HCEC 1CT (cell line): ENCODE measurements at places on chromosomes 7 and 10.

GRCh38 chr10:10975647-10976046 is 42.0 kb upstream of the CELF2 start:
- no peak for DNase-seq

DNA sequence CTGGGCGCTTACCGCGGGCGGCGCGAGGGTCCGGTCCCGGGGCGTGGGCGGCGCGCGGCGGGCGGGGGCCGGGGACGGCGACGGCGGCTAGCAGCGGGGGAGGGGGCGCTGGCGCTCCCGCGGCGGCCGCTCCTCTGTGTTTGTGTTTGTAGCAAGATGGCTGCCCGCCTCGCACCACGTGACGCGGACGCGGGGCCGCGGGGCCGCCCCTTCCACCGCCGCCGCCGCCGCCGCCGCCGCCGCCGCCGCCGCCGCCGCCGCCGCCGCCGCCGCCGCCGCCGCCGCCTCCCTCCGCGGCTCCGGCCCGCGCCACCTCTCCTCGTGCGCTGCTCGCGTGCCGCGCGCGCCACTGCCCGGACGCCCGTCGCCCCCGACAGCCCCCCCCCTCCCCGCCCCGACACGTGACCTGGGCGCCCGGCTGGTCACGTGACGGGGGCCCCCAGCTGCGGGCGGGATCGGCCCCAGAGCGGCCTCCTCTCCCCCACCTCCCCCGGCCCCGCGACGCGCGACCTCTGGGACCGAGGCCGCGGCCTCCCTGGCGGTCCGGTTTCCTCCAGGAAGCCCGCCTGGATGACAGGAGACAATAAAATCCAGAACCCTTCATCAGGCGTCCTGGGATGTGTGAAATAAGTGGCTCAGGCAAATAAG is at the start of gene GIGYF1:
Gene GIGYF1 (minus strand): TSS at position 153 of the 648 bp plus-strand sequence. CDS start 6,012 bp downstream, outside the sequence.
- DNase-seq = peak; percentile 61

- no peak for DNase-seq
Measured at GRCh38 chr10:43218206-43218950, 48.5 kb downstream of the RASGEF1A start.

GRCh38 chr10:52801947-52802346 is 29.4 kb upstream of the MBL2 start:
- DNase-seq = no peak

GRCh38 chr10:33496096-33496495 is 161.6 kb upstream of the NRP1 start:
- DNase-seq = no peak

DNA sequence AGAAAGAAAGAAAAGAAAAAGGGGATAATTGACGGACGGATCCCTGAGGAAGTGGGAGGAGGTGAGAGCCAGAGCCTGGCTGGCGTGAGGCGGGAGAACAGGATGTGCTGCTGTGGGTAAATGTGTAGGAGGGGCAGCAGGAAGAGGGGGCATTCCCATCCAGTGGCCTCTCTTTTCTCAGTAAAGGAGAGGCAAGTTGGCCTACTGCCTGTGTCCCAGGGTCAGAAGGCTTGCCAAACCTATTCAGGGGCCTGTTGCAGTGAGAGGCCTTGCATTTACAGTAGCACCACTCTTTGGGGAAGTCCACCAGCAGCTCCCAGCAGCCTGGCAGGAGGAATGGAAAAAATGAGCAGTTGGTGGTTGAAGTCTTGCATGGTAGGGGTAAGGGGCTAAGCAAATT is 26.6 kb upstream of the ASCC1 start:
- DNase-seq = no peak

- DNase-seq = no peak
Measured at GRCh38 chr10:22537810-22538209, 176.6 kb downstream of the PIP4K2A start.

- no peak for DNase-seq
Measured at GRCh38 chr7:89772276-89772675, 382.0 kb upstream of the STEAP1 start.

DNA sequence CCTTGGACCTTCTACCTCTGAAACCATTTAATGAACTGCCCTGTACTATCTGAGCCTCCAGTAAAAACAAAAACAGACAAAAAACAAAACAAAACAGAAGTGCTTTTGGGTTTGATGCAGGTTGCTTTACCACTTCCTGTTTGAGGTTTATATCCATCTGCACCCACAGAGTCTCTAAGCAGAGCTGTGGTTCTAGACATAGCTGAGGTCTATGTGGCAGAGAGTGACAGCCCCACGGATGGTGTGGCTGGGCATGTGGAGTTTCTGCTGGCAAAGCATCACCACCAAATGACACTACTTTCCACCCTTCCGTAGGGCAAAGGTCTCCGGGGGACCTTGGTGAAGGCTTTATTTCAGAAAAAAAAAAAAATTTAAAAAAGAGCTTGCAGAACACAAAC is 754.2 kb downstream of the GRID1 start:
- DNase-seq = no peak

DNA sequence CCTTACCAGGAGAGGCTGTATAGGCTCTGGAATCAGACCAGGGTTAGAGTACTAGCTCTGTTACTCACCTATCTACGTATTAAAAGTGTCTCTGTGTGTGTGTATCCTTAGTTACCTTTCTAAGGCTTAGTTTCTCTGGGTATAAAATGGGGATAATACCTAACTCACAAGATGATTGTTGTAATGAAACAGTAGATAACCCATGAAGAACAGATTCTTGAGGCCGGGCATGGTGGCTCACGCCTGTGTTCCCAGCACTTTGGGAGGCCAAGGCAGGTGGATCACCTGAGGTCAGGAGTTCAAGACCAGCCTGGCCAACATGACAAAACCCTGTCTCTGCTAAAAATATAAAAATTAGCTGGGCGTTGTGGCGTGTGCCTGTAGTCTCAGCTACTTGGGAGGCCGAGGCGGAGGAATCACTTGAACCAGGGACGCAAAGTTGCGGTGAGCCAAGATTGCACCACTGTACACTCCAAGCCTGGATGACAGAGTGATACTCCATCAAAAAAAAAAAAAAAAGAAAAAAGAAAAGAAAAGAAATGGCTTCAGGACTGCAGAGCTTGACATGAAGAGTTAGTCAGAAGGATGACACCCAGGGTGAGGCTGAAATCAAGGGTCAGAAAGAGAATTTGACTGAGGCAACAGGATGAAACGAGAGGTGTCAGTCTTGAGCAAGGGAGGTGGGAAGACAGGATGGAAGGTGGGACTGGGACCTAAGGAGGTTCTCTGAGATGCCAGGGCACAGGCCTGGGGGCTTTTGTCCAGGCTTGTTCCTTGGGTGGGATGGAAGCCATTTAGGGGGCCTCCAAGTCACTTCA is 33.4 kb downstream of the PRKAR2B start:
- no peak for DNase-seq

GRCh38 chr10:61225939-61226338 is 227.2 kb downstream of the TMEM26 start:
- no peak for DNase-seq

DNA sequence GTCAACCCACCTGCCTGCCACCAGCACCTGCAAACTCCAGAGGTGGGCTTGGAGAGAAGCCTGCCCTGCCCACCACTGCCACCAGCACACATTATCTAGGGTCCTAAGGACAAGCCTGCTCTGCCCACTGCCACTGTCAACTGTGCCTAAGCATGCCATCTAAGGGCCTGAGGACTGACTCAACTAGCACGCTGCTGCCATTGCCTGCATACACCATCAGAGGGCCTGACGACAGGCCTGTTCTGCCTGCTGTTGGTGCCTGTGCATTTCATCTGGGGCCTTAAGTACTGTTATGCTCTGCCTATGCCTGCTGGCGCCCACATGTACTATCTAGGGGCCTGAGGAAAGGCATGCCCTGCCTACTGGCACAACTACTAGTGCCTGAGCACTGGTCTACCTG is 27.0 kb upstream of the LRRD1 start:
- no peak for DNase-seq

GRCh38 chr10:93417266-93417665 is 64.9 kb downstream of the MYOF start:
- no peak for DNase-seq

GRCh38 chr7:23863209-23863787 is 153.3 kb downstream of the STK31 start:
- peak; percentile 53 for DNase-seq

DNA sequence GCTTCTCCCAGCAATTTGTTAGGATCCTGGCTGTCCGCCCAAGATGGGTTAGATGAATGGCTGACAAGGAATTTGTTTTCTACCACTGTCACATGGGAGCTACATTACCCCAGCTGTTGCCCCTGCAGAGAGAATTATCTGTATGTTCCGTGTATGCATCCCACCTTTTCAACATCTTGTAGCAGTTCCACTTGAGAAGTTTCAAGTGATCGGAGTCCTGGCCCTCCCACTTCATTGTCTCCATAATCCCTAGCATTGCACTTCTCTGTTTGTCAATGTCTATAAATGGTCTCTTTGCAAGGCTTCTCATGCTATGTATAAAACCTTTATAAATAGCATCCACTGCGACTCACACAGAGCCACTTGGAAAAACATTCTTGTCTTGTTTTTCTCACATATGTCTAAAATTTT is 972.5 kb downstream of the CNTNAP2 start:
- peak; percentile 30 for DNase-seq

DNA sequence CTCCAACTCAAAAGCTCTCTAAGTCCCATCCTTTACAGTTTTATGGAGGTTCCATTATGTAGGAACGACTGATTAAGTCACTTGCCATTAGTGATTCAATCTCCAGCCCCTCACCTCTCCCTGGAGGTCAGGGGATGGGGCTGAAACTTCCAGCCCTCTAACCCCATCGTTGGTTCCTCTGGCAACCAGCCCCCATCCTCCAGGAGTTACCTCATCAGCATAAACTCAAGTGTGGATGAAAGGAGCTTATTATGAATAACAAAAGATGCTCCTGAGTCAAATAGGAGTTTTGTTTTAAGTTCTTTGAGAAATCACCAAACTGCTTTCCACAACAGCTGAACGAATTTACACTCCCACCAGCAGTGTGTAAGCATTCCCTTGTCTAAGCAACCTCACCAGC is 494.3 kb upstream of the AUTS2 start:
- no peak for DNase-seq
